Stimulated activated CD4-positive, alpha-beta T cell treated with anti-CD3 and anti-CD28 coated beads, Interleukin-12 subunit alpha, Interleukin-12 subunit beta, amount 100 ng/mL, for 48 hours (primary cell): ENCODE measurements at places on chromosomes 4 and X.

DNA sequence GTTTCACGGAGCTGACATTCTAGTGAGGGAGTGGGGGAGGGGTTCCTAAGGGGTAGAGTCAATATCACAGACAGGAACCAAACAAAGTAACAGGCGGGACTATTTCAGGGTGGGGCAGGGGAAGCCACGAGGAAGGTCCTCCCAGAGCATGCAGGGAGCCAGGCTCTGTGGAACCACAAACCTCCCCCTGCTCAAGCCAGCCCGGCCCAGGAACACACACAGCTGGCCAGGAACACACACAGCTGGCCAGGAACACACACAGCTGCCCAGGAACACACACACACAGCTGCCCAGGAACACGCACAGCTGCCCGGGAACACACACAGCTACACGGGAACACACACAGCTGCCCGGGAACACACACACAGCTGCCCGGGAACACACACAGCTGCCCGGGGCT, 24.8 kb downstream of the EVC2 start:
- no peak for DNase-seq

DNA sequence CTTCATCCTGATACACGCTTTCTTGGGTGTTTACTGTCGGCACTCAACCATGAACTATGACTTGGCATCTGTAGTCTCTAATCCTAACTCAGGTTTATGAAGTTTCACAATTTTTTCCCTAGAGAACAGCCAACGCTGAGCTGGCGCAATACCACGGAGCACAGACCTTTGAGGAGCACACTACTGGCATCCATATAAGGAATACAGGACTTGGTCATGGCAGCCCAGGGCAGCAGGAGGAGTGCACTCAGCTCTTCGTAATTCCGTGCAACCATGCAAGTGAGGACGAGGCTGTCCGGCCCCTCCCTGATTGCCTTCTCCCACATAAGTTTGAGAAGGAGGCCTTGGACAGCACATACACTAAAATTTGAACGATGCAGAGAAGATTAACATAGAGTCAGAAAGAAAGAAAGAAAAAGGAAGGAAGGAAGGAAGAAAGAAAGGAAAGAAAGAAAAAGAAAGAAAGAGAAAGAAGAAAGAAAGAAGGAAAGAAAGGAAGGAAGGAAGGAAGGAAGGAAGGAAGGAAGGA, 41.0 kb upstream of the PDLIM5 start:
- no peak for DNase-seq

- DNase-seq, result no peak
These were observed 124.5 kb upstream of the AGA start for GRCh38 chr4:177566691-177567090.

DNA sequence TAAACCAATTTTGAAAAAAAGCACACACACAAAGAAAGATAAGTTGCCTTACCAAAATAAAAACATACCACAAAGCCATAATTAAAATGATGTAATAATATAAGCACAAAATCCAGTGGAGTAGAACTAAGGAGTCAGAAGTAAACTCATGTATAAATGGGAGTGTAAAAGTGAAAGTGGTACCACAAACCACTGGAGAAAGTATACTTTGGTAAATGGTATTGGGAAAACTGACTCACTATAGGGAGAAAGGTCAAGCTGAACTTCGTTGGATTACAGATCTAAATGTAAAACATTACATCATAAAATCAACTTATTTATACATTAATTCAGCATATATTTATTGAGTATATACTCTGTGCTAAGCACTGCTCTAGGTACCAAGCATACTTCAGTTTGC, 46.3 kb upstream of the HHIP start:
- DNase-seq, result no peak

- no peak for DNase-seq
These were observed 47.6 kb downstream of the SH3KBP1 start for GRCh38 chrX:19839770-19840254.

- no peak for DNase-seq
These were observed 389.1 kb upstream of the PCDH7 start for GRCh38 chr4:30330894-30331652.

- no peak for DNase-seq
These were observed 38.1 kb upstream of the PDE5A start for GRCh38 chr4:119666653-119667091.

DNA sequence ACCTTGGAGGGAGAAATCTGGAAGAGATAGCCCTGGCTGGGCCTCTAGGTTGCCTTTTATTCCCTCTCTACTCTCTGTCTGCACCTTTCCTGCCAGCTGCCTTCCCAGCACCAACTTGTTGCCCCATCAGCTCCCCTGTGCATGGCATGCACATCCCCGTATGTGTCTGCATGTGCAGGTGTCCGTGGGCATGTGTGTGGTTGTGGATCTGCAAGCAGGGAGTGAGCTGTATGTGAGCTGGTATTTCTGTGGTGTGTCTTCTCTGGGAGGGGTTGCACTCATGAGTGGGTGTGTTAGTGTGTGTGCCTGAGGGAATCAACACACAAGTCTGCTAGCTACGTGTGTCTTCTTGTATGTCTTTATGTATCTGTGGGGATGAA, 9.9 kb downstream of the L1CAM start:
- DNase-seq, result no peak

- DNase-seq, result no peak
These were observed 101.7 kb upstream of the GLRA2 start for GRCh38 chrX:14427614-14428013.
